ENCODE measurements at places on chromosomes 11 and 22.

DNA sequence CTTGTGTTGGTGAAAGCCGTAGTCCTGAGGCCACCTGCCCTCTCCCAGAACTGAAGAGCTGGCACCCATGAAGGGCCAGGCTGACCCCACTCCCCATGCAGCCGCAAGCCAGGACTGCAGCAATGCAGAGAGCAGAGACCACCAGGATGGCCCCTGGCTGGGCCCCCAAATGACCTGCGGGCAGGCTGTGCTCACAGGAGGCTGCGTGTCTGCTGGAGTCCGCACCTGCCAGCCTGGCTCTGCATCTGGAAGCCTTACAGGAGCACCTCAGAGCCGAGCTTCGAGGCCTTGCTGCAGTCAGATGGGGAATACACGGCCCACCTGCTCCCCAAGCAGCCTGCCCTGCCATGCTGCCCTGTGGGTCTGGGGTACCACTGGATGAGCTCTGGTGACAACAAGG is 1336.8 kb downstream of the TBC1D22A start:
- no peak for DNase-seq

GRCh38 chr11:10302359-10302743 is 2.5 kb upstream of the ADM start:
- DNase-seq, result no peak

GRCh38 chr11:35951680-35952079 is 7.8 kb downstream of the LDLRAD3 start:
- DNase-seq, result no peak

DNA sequence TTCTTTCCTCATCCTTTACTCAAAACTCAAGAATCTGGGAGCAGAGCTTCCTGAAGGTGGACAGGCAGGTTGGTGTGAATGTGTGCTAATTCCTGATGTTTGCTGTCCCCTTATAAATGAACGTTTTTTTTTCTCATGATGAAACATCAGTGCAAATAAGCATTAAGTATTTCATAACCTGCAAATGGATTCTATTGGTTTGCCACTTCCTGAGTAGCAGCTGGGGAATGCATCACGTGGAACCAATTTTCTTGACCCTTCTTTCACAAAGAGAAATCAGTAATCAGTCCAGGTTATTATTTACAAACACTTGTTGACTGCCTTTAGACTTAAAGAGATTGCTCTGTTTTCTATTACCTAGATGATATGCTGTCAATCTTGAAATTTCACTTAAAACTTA is 40.1 kb upstream of the SCN3B start:
- DNase-seq, result no peak

DNA sequence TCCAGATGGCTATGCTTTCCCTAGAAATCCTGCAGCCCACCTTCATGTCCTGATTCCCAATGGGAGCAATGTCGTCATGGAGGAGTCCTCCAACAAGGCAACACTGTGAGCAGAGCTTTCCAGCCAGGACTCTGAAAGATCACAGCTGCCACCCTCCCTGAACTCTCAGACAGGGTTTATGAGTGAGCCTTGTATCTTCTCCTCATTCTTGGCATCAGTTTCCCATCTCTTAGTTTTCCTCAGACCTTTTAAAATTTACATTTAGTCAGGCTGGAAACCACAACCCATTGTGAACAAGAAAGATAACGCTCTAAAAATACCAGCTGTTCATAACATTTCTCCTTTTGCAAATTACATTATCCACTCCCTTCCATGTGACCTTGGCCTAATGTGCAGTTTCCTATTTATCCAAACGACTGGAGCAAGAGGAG is 15.6 kb upstream of the LYVE1 start:
- DNase-seq, result no peak

- no peak for DNase-seq
These were observed 35.5 kb upstream of the RASSF10 start for GRCh38 chr11:12973528-12974181.

All from stimulated activated CD8-positive, alpha-beta memory T cell treated with anti-CD3 and anti-CD28 coated beads, Interleukin-7, amount 100 ng/mL, for 4 hours (primary cell).